ENCODE measurements at places on chromosomes 5 and 9.

DNA sequence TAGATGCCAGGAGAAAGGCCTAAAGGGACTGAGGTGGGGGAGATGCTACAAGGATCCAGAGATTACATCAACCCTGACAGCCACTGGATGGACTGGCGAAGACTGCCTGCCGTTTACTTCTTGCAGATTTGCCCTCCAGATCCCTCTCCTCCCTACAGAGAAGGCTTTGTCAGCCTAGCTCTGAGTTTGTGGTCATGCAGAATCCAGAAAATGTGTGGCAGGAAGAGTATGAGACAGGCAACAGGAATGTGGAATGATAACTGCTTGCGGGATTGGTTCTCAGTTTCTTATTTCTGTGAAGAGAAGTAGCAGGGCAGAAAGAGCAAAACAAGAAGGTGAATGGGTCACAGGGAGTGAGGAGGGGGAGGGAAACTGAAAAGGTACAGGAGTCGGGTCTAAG is 129.6 kb downstream of the TLE1 start:
- ATAC-seq: no peak

DNA sequence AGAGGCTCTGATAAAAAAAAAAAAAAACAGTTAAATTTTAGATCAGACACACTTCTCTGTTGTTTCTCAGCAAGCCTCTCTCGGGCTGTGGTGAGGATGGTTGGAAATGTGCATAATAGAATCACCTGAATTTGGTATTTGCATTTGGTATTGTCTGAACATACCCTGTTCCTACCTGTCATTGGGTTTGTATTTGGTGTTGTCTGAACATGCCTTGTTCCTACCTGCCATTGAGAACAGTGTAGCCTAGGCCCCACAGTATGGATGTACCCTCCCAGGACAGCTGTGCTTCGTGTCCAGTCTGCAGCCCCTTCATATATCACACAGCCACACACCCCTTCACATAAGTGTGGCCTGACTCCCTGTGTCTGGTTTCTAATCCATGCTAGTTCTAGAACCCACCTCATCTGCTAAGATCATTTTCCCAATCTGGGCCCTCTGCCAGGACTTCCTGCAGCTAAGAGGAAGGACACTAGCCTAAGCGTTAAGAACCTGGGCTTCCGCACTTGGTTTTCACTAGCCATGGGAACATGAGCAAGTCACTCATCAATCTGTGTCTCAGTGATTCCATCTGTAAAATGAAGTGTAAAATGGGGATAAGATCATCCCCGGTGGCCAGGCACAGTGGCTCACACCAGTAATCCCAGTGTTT is 49.2 kb downstream of the ITGA2 start:
- no peak for ATAC-seq

- ATAC-seq: no peak
These were observed 17.8 kb downstream of the ACTL7B start for GRCh38 chr9:108838017-108838416.

DNA sequence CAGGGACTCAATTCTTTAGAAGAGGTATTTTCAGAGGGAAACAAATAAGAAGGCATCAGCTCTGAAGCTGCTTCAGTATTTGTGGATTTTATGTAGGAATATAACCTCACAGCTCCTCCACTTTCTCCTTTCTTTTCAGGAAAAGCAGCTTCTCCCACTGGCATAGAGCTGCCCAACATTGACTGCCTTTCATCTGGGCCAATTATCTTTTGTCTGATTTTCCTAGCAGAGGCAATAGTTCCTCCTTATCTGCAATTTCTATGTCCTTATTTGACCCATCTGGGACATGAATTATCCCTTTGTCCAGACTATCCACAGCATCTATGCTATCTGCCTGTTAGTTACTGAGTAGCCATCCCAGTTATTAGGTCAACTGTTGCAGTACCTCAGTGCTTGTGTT is 1671.2 kb upstream of the ACO1 start:
- no peak for ATAC-seq

DNA sequence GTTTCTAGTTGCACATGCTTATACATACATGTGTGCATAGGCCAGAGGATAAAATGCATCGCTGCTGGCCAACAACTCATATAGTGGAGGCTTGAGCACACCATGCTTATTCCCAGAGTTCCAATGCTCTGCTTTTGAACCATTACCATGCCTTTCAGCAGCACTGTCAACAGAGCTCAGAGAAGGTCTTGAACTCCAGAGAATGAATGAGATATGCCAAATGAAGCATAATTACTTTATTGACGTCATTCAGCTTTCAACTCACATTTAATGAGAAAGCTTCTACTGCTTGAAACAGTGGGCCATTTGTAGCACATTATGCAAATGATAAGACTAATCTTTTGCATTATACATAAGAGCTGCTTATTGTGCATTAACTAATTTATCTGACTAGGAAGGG is 765.3 kb upstream of the GRAMD2B start:
- no peak for ATAC-seq

GRCh38 chr5:61974680-61975079 is 331.3 kb upstream of the KIF2A start:
- ATAC-seq: peak; percentile 72

DNA sequence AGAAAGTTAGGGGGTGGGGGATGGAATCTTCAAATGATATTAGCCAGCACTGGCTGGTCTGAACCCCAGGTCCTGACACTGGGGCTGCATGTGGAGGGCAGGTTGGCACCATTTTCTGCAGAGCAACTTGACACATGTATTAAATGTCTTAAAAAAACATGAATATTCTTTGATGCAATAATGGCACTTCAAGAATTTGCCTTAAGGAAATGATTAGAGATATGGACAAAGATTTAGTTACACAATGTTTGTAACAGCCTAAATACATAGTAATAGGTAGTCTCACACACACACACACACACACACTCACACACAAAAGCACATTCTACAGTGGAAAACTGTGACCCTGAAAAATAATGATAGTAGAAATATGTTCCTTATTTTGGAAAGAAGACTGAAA is 3.6 kb downstream of the SVEP1 start:
- ATAC-seq: no peak

DNA sequence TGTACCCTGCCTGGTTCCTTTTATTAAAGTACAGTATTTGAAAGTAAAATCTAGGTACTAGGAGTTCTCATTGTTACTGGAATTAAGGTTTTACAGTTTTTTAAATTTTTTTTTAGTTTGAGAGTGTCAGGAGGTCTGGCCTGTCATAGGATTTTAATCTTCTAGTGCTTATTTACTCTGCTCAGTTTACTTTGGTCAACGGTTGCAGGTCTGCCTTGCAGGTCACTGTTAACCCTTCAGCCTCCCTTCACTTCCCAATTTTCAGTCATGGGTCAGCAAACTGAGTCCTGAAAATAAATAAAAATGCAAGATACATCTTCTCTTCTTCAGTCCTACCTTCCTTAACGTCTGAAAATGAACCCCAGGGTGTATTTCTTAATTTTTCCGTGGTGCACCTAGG is 18.8 kb upstream of the PTBP3 start:
- ATAC-seq: no peak

DNA sequence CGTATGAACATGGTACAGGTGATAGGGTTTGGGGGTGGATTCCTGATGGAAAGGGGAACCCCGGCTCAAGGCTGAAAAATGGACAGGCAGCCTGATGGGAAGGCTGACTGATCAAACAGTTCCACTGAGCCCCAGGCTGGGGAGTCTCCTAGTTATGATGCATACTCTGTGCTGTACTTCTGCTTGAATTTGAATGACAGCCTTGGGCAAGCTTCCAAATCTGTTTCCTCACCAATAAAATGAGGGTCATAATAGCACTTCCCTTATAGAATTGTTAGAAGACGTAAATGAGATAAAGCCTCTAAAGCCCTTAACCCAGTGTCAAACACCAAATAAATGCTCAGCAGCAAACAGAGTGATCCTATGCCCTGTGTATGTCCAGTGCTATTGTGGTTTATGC is 478.5 kb upstream of the DMAC1 start:
- no peak for ATAC-seq

DNA sequence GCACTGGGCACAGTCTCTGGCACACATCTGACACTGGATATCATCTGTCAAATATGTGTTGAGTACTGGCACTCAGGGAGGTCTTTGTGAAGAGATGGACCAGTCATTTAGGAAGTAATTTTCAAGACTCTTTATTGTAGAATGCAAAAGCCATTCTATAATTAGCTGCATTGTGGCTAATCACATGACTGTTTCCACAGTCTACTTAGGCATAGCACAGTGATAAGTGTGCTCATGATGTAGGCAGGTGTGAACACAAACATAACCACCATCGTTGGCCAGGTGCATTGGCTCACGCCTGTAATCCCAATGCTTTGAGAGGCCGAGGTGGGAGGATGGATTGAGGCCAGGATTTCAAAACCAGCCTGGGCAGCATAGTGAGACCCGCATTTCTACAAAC is 62.2 kb downstream of the CFAP77 start:
- ATAC-seq: no peak

DNA sequence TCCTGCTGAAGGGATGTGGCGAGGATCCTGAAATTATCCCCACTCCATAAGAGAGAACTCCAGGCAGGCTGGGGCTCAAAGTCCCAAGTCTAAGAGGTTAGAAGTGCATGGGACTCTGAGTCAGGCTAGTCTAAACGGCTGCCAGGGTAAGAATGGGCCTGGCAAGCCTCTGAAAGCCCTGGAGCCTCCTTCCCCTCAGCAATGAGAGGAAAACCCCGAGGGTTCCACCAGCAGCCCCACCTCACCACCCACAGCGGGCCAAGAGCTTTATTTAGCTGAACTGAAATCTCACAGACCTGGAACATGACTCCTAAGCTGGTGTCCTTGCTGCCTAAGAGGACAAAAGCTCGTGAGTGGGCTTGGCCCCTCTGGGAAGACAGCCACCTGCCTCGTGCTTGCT is 135.5 kb downstream of the SEC61B start:
- ATAC-seq: no peak

- no peak for ATAC-seq
These were observed 3.0 kb downstream of the ZSWIM6 start for GRCh38 chr5:61334868-61335615.

GRCh38 chr5:56658972-56659371 is 156.4 kb upstream of the MAP3K1 start:
- ATAC-seq: peak; percentile 45

DNA sequence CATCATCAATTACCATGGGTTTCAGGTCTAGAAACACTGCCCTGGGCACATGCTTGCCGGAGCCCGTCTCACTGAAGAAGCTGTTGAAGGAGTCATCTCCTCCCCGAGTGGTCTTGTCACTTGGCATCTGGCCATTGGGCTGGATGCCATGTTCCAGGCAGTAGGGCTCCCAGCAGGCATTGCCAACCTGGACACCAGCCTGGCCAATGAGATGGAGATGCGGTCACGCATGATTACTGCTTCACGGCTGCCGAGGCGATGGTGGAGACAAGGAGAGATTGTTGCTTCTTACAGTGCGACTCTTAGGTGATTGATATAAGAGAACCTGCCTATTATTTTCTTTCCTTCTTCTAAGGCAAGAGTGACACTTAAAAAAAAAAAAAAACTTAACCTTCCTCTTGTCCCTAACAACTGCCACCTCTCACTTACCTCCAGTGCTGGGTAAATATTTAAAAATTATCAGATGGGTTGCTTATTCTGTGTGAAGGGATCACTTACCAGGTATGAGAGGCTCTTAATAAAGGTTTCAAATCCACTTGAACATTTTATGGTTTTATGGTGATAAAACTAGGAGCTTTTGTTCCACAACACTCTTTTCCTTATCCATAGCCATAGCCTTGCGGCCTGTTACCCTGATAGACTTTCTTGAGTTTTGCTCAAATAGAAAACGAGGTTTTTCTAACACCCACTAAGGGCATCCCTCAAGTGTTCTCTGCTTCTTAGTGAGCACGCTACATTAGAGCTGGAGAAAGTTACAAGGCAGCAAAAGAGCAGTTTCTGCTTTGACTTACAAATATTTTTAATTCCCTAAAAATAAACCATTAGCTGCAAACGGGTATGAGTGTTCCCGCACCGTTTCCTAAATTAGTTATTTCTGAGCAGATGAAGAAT is 41.2 kb downstream of the NIM1K start:
- ATAC-seq: no peak

- ATAC-seq: no peak
These were observed 49.1 kb upstream of the SUB1 start for GRCh38 chr5:32536246-32536645.

DNA sequence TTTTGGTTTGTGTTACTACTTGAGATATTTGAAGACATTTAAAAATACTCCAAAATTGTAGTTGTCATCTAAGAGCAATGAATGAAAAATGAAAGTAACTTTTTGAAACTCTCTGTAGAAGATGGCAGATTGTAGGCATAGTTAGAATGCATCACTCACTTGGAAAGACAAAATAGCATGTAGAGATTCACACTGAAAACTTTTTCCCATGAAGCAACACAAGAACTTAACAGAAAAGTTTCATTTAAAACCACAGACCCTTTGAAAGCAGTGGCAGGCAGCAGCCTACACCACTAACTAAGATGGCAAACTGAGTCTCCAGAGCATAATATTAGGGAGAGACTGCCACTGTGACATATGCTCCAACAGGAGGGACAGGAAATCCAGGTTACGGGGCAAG is 18.9 kb upstream of the FAM174A start:
- no peak for ATAC-seq

GRCh38 chr9:110207071-110207641 is 803 bp downstream of the C9orf152 start:
- ATAC-seq: no peak

DNA sequence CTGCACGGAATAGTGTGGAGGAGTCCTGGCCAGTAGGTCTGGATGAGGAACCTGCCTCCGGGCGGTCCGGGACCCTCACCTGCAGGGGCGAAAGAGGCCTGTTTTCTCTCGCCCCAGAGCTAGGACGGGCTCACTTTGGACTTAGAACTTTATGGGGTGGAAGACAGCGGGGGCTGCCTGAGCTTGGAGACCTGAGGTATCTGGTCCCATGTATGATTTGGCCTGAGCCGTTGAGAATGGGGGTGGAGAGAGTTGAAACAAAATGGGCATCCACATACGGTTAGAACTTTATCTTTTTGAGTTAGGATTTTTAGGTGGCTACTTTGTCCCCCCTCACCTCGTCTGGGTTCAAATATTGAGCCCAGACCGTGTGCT is 681 bp upstream of the ETF1 start:
- ATAC-seq: peak; percentile 72

DNA sequence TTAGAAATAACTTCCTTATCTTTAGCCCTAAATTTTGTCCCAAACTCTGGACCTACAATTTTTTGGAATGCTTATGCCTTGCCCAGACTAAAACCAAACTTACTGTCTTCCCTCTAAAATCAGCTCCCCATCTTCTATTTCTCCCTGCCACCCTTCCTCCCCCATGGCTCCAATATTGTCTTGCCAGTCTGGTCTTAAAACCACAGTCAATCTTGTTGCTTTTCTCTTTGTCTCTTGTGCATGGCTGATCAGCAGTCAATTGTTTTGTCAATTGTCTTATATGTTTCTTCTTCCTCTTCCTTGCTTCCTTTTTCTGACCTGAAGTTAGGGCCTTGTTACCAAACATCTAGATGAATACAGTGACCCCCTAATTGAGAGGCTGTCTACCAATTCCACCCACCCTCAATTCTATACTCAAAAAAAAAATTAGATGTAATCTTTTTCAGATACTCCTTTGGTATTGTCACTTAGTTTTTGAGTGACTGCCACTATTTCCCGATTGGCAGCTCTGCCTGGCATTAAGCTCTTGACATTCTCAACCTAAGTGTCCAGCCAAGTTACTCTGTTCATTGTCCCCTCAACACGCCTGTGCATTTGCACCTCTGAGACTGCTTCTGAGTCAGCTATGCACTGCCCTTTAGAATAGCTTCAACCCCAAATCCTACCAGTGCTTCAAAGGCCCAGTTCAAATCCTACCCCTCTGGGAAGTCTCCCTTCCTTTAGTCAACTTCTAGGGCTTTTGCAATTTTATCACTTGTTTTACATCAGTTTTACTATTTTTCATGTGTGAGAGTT is 2.5 kb downstream of the PDCD1LG2 start:
- ATAC-seq: no peak

- ATAC-seq: no peak
These were observed 29.2 kb upstream of the ARHGEF28 start for GRCh38 chr5:73596705-73597328.

Measured in activated T-helper 17 cell treated with anti-CD3 and anti-CD28 coated beads, Interleukin-2, amount 50 U/mL, for 72 hours (primary cell).